OCI-M1 (cell line): ENCODE measurements at places on chromosomes 11 and 22.

DNA sequence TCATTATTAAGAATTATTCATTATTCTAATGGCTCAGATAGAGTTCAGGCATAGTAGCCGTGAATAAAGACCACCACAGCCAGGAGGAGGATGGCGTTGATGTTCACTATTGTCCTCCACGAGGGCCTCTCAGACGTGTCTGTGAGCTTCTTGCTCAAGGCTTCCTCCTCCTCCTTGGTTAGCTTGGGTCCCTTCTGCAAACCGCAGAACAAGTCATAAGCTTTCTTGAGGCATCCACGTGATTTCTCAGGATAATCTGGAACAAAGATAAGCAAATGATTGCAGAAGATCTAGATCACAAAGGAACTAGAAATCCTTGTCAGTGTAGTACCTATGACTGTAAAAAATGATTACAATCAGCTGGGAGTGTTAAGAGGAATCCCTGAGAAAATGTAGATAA, 13.6 kb upstream of the RFPL2 start:
- peak; percentile 18 for DNase-seq

- peak; percentile 61 for DNase-seq
These were observed 42.2 kb downstream of the PDE2A start for GRCh38 chr11:72631806-72632731.

DNA sequence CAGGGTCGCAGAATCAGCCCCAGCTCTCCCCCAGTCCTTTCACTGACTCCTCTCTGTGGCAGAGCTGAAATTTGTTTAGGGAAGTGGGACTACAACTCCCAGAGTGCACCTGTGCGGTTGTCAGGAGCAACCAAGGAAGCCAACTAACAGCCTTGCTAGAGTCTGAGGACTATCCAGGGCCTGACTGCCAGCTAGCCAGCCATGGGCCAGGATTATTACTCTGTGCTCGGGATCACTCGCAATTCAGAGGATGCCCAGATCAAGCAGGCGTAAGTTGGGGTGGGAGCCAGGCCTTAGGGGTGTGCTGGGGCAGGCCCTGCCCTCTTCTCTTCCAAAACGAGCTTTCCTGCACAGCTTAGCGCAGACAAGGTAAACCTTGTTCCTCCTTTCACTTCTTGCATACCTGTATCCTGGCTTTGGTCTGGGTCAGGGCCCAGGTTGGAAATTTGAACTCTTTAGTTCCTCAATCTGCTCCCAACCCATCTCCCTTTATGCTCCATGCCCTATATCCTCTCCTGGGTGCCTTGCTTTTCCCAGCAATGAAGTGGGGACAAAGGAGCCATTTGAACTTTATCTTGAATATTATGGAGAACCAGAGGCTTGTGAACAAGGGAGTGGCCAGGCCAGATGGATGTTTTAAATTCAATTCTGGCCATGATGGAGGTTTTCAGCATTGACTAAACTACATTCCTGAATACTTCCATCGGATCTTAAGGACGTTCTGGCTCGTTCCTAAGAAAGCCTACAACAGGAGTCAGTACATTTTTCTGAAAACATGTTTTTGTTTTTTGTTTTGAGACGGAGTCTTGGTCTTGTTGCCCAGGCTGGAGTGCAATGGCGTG, at the start of gene DNAJB13:
Gene DNAJB13, plus strand, starts transcription at position 158 of the 842 bp plus-strand sequence. Its CDS starts 44 bp downstream, at position 202.
- peak; percentile 84 for DNase-seq

DNA sequence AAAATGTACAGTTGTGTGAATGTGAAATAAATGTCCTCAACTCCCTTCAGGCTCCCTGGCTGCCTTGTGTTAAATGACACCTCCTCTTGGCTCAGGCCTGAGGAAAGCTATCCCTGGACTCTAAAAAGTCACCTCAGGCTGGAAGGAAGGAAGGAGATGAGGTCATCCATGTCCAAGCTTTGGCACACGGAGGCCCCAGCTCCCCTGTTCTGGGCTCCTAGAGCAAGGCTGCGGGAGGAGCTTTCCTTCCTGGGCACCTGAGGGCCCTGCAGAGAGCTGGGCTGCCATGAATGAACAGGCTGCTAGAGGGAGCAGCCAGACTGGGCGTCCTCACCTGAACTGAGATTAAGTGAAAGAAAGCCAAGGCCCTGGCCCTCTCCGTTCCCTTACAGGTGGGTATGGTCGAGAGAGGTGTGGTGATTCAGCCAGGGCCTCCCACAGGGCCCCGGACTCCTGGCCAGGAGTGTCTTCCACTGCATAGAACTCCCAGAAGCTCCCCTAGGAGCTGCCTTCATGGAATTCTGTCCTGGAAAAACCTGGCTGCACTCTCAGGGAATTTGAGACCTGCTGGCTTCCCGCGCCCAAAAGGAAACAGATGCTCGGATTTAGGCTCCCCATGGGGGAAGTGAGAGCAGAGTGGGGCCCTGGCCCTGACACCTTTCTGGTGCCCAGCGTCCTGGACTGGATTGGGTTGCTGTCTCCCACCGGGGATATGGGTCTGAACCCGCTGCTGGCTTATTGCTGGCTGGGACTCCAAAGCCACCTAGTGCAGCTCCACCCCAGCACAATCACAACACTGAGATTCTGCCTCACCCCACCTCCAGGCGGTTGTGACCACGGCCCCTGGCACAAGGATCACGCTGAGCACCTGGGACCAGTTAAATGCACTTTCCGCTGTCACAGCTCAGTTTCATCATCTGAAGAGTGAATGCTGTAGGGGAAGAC, 22.2 kb downstream of the MYBPC3 start:
- no peak for DNase-seq
